AG08395 (cell line): ENCODE measurements at places on chromosomes 16 and 17.

- no peak for DNase-seq
Observed at GRCh38 chr16:19497176-19497575, 24.7 kb downstream of the GDE1 start.

GRCh38 chr16:85029408-85029784 lies 1.8 kb downstream of the KIAA0513 start:
- DNase-seq: peak; percentile 60

DNA sequence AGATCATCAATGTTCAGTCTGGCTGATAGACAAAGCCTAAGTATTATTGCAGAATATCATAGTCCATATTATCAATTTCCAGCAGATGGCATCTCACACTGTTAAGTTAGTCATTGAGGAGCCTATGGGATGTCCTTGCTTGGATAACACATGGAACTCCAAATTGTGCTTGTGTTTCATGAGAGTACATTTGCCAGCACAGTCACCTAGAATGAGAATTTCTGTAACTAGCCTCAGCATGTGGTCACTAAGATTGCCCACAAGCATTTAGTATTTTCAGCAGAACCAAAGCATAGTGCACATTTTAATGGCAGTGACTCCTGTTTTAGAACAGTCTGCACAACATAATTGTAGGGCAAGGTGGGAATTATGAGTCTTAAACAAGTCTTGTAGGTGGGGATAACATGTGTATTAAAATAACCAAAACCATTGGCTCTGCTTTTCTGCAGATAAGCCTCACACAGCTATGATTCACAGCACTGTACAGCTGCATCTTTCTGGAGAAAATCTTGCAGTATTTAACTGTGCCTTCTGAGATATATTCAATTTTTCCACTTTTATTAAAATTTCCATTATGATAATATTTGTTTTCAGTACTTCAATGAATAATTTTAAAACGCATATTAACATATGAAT lies 882.8 kb upstream of the SOX9 start:
- peak; percentile 63 for DNase-seq

DNA sequence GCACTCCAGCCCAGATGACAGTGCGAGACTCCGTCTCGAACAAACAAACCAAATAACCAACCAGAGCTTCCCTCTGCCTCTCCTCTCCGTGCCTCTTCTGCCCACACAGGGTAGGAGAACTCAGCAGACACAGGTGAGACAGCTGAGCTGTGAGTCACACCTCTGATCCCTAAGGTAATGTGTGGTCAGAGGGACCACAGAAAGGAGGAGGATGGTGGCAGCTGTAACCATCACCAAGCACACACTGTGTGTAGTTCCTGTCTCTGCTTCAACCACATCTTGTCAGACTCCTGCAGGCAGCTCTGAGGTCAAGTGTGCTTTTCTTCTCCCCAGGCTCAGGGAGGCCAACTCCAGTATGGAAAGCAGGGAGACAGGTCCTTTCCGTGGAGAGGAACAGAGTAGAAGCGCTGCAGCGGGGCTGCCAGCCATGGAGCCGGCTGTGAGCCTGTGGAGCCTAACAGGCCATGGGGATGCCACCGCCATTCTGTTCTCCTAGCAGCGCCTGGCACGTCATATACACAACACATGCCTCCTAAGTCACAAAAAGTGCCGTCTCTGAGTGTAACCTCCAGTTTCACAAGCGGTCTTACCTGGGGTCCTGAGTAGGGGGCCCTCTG lies 7.1 kb downstream of the NUDT16L1 start:
- no peak for DNase-seq

- DNase-seq: no peak
Observed at GRCh38 chr16:58039829-58040495, 14.4 kb downstream of the MMP15 start.

- peak; percentile 80 for DNase-seq
Observed at GRCh38 chr17:83195330-83196023, 116.1 kb downstream of the METRNL start.

GRCh38 chr17:35006961-35007360 lies 26.6 kb downstream of the LIG3 start:
- no peak for DNase-seq
